Dermis blood vessel endothelial cell (primary cell): ENCODE measurements at places on chromosomes 6 and 20.
A peak's percentile ranks its signal among the peaks of the same experiment; 100 is the strongest.

GRCh38 chr20:19907326-19908056 lies 109.7 kb upstream of the NAA20 start:
- DNase-seq = peak; percentile 55

- peak; percentile 80 for DNase-seq
These were observed 14.5 kb downstream of the TCF15 start for GRCh38 chr20:595330-596308.

DNA sequence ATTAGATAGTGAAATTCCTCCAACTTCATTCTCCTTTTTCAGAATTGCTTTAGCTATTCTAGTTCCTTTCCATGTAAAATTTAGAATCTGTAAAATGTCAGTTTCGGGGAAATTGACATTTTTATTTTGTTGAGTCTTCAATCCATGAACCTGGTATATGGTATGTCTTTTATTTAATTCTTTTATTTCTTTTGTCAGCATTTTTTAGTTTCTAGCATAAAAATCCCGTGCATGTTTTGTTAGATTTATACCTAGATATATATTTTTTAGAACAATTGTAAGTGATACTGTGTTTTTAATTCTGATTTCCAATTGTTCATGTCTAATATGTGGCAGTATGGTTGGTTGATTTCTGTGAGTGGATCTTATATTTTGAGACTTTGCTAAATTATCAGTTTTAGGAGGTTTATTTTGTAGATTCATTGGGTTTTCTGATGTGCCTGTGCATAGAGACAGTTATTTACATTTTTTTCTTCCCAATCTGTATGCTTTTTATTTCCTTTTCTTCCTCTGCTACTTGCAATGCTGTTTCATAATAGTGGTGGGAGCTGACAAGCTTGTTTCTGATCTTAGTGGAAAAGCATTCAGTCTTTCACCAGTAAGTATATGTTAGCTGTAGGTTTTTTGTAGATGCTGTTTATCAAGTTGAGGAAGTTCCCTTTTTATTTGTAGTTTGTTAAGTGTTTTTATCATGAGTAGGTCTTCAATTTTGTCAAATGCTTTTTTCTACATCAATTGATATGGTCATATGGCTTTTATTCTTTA lies 13.7 kb downstream of the TAB2 start:
- no peak for DNase-seq

DNA sequence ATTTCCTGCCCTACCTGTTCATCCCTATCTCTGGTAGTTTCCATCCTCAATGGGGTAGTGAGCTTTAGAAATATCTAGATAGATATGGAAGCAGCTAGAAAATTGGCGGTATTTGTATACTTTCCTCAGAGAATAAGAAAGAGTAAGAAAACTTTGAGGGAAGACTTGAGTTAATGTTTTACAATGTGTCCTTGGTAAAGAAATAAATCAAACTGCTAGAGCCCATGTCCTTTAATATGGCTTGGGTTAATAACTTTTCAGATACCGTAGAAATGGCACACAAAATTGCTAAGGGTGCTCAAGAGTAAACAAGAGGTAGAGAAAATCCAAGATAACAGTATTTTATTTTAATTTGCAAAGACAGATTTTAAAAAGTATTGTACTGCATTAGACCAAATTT lies 28.1 kb upstream of the PGK2 start:
- no peak for DNase-seq

GRCh38 chr20:64145458-64146300 lies 18.6 kb upstream of the MYT1 start:
- DNase-seq = no peak

- no peak for DNase-seq
These were observed 449.8 kb downstream of the HACE1 start for GRCh38 chr6:104409913-104410312.

DNA sequence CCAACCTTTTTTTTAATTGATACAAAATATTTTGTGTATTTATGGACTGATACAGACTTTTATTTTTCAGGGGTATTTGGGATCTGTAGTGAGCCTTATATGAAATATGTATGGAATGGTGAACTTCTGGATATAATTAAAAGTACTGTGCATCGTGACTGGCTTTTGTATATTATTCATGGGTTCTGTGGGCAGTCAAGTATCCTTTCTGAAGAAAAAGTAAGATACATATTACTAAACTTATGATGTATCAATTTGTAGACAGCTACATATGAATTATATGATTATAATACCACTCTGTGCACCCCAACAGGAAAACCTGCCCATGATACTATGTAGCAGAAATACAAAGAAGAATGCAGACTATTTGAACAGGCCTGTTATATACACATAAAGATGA lies 47.2 kb downstream of the FIG4 start:
- DNase-seq = no peak

GRCh38 chr6:135853227-135853626 lies 1.7 kb downstream of the PDE7B start:
- peak; percentile 45 for DNase-seq

DNA sequence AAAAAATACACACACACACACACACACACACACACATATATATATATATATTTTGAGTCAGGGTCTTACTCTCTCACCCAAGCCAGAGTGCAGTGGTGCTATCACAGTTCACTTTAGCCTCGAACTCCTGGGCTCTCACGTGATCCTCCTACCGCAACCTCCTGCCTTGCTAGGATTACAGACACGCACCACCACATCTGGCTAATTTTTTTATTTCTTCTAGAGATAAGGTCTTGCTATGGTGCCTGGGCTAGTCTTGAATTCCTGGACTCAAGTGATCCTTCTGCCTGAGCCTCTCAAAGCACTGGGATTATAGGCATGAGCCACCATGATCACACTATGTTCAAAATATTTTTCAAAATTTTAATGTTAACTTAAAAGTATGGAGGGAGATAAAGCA lies 43.5 kb downstream of the NUP153 start:
- no peak for DNase-seq

- no peak for DNase-seq
These were observed 62.2 kb downstream of the SLC22A23 start for GRCh38 chr6:3394671-3395070.

DNA sequence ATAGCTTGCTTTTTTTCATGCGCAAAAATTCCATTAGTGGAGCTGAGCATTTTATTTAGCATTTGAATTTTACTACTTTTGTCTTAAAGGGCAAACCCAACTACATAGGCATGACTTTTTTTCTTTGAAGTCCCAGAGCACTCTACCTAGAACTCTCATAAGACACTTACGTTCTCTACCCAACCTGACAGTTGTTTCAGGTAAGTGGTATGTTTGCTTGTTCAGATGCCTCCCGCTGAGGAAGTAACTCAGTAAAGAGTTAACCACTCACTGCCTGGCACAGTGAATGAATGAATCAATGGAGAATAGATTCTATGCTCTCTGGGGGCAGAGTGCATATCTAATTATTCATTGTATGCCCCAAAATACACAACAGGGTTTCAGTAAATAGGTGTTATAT lies 212.3 kb upstream of the PRDM1 start:
- no peak for DNase-seq

- DNase-seq = peak; percentile 56
These were observed 43.5 kb upstream of the SLC9A8 start for GRCh38 chr20:49769048-49769581.
